ENCODE measurements at places on chromosomes 5 and 9.

GRCh38 chr9:19640014-19640413 is 148.8 kb downstream of the SLC24A2 start:
- DNase-seq, result no peak

GRCh38 chr9:107484117-107484723 is 5.3 kb downstream of the KLF4 start:
- no peak for DNase-seq

GRCh38 chr5:179905161-179905560 is 2.5 kb downstream of the TBC1D9B start:
- DNase-seq, result no peak

DNA sequence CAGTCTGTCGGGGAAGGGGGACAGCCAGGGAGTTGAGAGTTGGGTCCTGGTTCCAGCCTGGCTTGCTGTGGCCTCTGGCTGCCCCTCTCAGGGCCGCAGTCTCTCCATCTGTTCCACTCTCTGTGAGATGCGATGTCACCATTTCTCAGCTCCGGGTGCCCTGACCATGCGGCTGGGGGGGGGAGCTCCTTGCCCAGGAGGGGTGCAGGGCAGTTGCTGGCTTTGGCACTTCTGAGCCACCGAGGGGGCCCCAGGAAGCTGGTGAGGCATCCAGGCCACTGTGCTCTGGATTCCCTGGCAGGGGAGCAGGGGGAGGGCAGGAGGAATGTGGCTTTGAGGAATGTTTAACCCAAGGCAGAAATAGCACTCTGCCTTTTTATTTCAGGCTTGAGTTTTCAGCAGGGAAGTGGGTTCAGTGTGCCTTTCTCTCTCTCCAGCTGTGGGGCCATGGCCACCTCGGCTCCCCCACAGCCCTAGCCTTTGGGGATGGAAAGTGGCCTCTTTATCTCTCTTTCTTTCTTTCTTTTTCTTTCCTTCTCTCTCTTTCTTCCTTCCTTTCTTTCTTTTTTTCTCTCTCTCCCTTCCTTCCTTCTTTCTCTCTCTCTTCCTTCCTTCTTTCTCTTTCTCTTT is 11.0 kb downstream of the NCS1 start:
- no peak for DNase-seq

DNA sequence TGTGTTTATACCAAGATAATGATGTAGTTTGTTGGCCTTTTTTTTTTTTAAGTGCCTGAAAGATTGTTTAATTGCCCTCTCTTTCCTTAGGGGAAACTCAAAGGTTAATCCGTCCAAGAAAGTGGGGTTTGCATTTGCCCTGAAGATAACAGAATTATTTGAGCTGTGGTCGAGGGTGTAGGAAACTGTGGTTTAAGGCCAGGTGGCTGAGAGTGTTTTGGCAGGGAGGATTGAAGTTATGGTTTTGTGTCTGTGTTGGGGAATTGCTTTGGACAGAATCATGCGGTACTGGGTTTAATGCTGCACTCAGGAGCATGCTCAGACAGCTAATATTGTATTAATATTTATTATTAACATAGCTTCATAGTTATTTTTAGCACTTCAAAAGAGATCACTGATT is 509.8 kb downstream of the EBF1 start:
- DNase-seq, result no peak

All from activated T-helper 1 cell treated with Interleukin-2 at 50 U/mL for 16 hours (primary cell).